A549 treated with Hydrocortisone at 1 μM for 4 hours (cell line): ENCODE measurements at places on chromosomes 1 and 21. TPM values are rescaled to one million over a fixed set of nuclear protein-coding genes. Genes with fewer than 3 reads are reported as not detected.

The DMRTA2 gene
- 0.09 to 0.21 TPM (median 0.17 TPM) in 4 of 5 replicates, not detected in the other for total RNA-seq

The ANXA9 gene
- total RNA-seq = 0.70 to 1.1 TPM (median 0.84 TPM) in 5 replicates

The PTAFR gene
- 0.10 to 0.22 TPM (median 0.16 TPM) in 5 replicates for total RNA-seq

The LYPD8 gene
- 0.10 to 0.20 TPM (median 0.16 TPM) in 4 of 5 replicates, not detected in the other for total RNA-seq

The POGK gene
- total RNA-seq = 24.4 to 34.2 TPM (median 28.3 TPM) in 5 replicates

The ERVH48-1 gene
- total RNA-seq = not detected in 5 replicates

The ITLN2 gene
- 0.78 to 1.2 TPM (median 0.96 TPM) in 5 replicates for total RNA-seq
